HFFc6 (cell line): ENCODE measurements at places on chromosomes 5 and 9. TPM values are rescaled to one million over a fixed set of nuclear protein-coding genes. Genes with fewer than 3 reads are reported as not detected.

STPG3 gene
- not detected in 3 replicates for total RNA-seq

CCDC180 gene
- total RNA-seq: 0.35 to 1.5 TPM (median 0.87 TPM) in 3 replicates

- DNase-seq: no peak
These were observed 41.6 kb downstream of the LHX3 start for GRCh38 chr9:136163248-136163850.

- no peak for DNase-seq
These were observed 30.2 kb upstream of the MSANTD3 start for GRCh38 chr9:100396769-100397168.

- no peak for DNase-seq
These were observed 7.5 kb downstream of the ALDOB start for GRCh38 chr9:101427957-101428655.

DNA sequence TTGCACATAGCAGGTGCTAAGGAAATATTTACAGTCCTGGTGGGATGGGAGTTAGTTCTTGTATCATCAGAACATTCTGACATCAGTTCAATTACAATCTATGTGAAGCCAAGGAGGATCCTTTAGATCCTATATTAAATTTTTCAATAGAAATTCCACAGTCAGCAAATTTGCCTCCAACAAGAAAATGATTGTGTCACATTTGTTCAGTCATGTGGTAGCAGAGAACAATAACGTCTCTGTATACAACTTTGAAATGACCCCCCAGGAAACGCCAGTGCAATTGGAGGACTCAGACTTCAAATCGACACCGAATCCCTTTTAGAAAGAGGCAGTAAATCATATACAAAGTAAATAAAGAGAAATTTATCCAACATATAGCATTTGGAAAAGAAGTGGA lies 392.1 kb downstream of the DTWD2 start:
- no peak for DNase-seq

GRCh38 chr5:15752663-15753285 lies 252.8 kb downstream of the FBXL7 start:
- DNase-seq: no peak
